ENCODE measurements at places on chromosomes 5 and 9.

- no peak for DNase-seq
These were observed 324.6 kb downstream of the TMEM232 start for GRCh38 chr5:110401881-110402280.

DNA sequence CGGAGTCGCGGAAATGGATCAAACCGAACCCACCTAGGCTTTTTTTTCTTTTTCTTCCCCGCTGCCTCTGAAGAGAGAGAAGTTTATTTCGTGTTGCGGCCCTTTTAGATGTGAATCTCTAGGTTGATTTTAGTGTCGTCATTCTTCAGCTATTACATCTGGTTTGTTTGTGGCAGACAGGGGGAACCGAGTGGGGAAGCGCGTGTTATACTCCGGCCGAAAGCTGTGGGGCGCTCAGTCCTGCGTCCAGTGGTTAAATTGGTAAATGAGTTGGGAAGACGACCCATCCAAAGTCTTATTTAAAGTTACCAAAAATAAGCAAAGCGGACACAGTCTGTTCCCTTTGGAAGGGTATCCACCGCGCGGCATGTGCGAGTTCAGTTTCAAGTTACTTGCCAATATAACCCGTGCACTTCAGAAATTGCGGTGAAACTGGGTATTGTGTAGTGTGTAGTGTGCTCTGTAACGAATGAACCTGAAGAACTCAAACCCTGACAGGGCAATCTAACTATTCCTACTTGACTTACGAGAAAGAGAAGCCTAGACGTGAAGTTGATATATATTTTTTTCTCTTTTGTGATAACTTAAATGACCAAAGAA is 1.3 kb downstream of the MAN2A1 start:
- peak; percentile 24 for DNase-seq

- no peak for DNase-seq
These were observed 400.5 kb downstream of the ARRDC3 start for GRCh38 chr5:90982576-90982975.

DNA sequence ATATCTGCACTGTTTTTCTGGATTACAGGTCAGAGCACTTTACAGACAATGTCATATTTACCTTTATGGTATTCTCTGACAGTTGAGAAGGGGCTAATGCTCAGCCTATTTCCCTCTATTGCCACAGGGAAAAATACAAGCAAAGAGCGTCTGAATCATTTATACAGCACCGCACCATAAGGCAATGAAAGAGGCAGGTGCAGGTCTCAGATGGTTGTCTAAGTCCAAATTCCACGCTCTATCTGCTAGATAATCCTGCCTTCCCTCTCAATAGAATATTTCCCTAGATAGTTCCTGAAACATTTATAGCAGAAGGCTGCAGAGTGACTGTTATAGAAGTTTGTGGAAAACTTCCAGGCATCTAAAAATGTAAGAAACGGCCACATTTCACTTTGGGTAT is 446.1 kb upstream of the CDH6 start:
- no peak for DNase-seq

GRCh38 chr5:56440871-56441740 is 208.0 kb upstream of the ANKRD55 start:
- no peak for DNase-seq

Measured in activated T-cell treated with anti-CD3 and anti-CD28 coated beads for 4 hours (primary cell).